ENCODE measurements at places on chromosomes 2 and 18.
A peak's percentile ranks its signal among the peaks of the same experiment; 100 is the strongest.

DNA sequence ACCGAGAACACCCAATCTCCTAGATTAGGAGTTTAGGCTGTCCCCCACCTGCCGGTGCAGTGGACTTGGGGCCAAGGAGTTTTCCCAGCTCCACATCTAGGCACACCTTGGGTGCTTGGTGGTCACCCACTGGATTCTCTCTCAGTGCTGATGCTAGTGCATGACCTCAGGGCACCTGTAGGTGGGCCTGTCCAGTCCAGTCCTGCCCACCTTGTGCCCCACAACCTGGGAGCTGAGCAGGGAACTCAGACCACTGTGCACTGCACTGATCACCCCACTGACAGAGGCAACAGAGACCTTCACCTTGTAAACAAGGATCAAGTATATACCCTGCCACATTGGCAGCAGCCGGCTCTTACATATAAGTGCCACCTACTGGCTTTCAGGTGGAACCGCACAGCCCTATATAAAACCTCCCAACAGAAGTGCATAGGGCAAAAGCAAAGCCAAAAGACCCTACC, 12.7 kb upstream of the CDH19 start:
- DNase-seq: peak; percentile 6

DNA sequence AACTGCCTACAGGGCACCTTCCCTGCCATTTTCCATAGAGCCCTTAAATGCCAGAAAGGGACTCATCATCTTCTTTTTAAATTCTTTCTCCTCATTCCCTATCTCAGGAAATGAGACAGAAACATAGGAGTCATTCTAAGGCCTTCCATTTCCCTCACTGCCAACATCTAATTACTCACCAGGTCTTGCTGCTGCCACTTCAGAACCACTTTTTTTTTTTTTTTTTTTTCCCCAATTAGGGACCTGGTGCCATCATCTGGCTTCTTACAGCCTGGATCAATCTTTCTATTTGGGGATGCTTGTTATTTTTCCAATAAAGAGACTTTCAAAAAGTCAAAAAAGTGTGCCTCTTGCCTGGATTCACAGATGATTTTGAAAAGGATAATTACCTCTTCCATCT, 373.4 kb downstream of the LPIN1 start:
- no peak for DNase-seq

GRCh38 chr2:231000211-231000904, 4.4 kb downstream of the SPATA3 start:
- DNase-seq: no peak

GRCh38 chr2:41878716-41879234, 169.0 kb upstream of the PKDCC start:
- DNase-seq: no peak

DNA sequence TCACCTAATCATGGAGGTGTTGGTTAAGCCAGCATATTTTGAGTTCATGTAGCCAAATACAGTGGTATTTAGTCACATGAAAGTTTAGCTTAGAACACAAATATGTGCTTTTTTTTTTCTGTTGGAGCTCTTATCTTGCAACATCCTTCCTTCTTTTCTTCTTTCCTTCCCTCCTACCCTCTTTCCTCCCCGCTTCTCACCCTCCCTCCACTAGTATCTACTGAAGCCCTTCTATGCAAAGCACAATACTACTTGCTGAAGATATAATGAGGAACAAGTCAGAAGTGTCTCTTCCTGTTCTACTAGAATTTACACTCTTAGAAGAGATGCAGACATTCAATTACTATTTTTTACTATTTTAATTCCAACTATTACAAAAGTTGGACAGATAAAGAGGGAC, 105.0 kb upstream of the ITGA4 start:
- DNase-seq: no peak

- no peak for DNase-seq
Measured at GRCh38 chr2:25411281-25411680, 69.6 kb upstream of the DNMT3A start.

DNA sequence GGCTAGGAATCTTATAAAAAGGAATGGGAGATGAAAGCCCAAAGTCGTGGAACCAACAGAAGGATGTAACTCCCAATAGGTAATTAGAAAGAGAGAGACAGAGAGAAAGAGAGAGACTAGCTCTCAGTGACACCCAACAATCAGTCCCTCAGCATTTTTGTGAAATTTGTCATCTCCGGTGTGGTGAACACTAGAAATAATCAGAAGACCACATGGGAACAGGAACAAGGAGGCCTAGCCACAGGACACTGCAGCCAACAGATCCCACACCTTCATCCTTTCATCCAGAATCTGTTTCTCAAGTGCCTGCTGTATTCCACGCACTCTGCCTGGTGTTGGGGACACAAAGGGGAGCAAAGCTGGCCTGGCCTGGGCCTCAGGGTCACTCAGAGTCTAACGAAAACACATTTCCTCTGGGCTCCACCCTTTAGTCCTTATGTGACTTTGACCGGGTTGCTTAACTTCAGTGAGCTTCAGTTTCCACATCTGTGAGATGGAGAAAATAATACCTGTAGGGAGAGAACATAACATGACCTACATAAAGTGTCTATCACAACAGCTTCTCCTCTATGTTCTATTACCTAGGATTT, 53.1 kb downstream of the EHD3 start:
- no peak for DNase-seq

- no peak for DNase-seq
Measured at GRCh38 chr18:78733762-78734613, 245.6 kb upstream of the SALL3 start.

DNA sequence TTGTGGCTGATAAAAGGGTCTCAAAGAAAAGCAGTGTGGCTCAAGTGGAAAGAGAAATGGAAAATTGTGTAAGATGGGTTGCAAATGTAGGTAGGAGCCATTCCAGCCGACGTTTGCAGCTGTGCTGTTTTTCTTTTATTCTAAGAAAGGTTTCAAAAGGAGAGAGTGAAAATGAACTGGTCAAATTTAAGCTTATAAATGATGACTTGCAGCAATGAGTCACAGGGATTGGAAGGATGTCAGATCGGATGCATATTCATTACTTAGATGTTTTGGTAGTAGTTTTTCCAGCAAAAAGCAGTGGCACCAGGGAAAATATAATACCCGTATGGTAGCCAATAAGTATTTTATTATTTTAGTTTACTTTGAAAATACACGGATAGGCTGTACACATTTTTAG, 79.1 kb downstream of the LRRTM4 start:
- no peak for DNase-seq

- DNase-seq: no peak
Measured at GRCh38 chr2:225471039-225471438, 71.5 kb downstream of the NYAP2 start.

GRCh38 chr18:80181642-80182461, 65.5 kb downstream of the PARD6G start:
- no peak for DNase-seq

DNA sequence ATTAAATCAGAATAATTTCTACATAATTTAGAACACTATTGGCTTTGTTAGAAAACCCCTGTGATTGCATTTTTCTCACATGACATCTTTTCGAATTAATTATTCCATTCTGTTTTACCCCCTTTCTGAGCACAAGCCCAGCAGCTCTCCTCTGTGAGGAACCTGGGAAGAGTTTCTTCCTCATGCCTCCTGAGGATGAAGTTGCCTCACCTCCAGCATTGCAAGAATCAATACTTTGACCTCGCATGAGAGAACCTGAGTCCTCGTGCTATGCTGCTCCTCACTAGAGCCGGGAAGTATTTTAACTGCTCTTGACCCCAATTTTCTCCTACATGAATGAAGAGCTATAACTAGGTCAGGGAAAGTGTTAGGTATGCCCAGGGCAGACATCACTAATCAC, 77.1 kb upstream of the RAPH1 start:
- no peak for DNase-seq

- peak; percentile 42 for DNase-seq
Measured at GRCh38 chr18:22689712-22690111, 243.4 kb upstream of the RBBP8 start.

GRCh38 chr2:134178138-134178877, 75.6 kb upstream of the MGAT5 start:
- DNase-seq: peak; percentile 33

DNA sequence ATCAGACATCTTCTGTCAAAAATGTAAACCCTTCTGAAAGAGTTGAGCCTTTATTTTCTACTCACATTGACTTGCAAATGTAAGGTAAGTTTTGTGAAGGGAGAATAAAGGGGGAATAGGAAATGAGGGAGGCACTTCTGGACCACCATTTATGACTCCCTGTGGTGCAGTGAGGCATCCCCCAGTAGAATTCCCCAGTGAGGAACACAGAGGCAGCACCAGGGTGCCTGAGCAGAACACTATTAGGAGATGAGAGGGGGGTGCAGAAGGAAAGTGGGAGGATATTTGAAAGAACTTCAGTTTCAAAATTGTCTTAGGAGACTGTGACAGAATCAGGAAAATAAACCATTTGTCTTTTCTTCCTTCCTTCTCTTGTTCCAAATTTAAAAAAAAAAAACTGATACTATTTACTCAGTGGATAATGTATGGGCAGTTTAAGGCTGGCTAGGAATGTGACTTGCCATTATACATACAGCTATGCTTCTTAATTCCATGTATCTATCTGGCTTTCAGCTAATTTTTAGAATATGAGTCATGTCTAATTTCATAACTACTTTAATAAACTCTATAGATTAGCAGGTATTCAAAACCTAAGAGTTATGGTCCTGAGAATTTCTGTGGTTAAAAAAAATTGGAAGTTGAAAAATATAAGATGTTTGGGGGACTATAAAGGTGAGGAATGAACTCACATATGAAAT, 478.1 kb upstream of the CHAC2 start:
- no peak for DNase-seq

GRCh38 chr2:218332288-218332687, 24.4 kb upstream of the CATIP start:
- no peak for DNase-seq

DNA sequence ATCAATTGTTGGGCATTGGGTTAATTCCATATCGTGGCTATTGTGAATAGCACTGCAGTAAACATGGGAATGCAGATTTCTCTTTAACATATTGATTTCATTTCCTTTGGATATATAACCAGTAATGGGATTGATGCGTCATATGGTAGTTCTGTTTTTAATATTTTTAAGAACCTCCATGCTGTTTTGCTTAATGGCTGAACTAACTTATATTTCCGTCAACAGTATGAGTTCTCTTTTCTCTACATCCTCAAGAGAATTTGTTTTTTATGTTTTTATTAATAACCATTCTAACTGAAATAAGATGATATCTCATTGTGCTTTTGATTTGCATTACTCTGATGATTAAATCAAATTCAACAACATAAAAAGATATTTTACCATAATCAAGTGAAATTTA, 228.5 kb upstream of the FSIP2 start:
- no peak for DNase-seq

- no peak for DNase-seq
Measured at GRCh38 chr18:9790261-9790660, 82.2 kb downstream of the RAB31 start.

DNA sequence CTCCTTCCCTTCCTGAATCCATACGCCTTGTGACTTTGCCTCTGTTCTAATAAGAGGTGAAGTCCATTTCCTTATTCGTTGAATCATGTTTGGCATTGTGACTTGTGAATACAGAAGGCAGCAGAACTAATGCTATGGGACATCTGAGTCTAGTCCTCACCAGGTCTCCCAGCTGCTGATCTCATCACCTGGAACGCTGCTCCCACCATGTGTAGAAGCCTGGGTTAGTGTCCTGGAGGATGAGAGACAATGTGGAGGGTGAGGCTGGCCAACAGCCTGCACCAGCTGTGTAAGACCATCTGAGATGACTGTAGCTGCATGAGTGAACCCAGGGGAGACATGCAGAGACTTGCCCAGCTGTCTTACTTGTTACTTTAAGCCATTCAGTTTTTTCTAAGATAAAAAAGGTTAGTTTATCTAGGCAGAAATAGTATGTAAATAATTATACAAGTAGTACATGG, 3.5 kb upstream of the HAAO start:
- peak; percentile 54 for DNase-seq

GRCh38 chr2:111186933-111187332, 66.2 kb downstream of the BCL2L11 start:
- no peak for DNase-seq

- no peak for DNase-seq
Measured at GRCh38 chr2:38700113-38700785, 34.3 kb downstream of the GALM start.

DNA sequence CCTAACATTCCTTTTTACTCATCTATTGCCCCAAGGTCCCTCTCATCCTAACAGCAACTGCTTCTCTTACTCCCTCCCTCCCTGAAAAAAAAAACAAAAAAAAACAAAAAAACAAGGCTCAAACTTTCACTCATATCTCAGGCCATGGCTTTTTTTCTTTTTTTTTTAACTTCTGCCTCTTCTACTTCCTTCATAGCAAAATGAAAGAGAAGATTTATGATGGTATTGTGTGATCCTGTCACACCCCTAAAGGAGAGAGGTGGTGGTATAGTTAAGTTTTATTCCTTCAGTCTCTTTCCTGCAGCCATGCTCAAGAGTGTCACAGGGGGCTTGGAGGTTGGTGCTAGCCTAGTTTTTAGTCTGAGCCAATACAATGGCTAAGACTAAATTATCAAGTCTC, 21.5 kb upstream of the EPC2 start:
- DNase-seq: no peak

DNA sequence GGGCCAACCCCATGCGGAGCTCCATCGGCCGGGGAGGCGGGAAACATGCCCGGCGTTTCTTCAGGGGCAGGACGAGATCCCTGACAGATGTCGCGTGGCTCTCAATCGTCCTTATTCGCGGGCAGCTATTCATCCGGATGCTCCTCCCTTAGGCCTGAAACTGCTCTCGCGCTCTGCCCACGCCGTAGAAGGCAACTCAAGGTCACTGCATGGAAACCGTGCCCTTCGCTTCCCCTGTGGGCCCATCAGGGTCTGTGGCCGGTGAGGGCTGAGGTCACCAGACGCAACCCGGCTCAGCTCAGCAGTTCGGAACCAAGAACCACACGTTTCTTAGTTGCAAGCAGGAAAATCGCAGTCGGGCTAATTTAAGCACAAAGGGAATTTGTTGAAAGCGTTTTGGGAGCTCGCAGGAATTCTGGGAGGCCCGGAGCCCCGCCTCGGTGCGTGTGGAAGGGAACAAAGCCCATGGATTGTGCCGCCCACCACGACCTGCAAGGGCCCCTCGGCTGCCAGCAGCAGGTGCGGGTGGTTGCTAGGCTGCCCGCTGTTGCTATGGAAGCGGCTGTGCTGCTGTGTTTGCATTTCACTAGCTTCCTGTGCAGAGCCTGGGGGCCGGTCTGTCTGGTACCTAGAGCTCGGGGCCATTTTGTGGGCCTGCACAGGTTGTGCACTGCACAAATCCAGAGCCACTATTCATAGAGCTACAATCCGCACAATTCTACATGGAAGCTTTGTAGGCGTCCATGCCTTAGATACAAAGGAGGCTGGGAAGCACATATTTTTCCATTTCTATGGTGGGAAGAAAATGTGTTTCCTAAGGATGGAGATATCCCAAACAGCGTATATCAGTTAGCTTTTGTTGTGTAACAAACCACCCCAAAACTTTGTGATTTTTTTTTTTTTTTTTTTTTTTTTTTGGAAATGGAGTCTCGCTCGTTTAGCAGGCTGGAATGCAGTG, 6.0 kb upstream of the ALLC start:
- peak; percentile 65 for DNase-seq

Data from dermis blood vessel endothelial cell (primary cell).